Activated T-helper 1 cell treated with anti-CD3 and anti-CD28 coated beads, Interleukin-2, amount 50 U/mL, for 16 hours (primary cell): ENCODE measurements at places on chromosomes 6 and 20.

GRCh38 chr6:50826803-50827202, 8.1 kb downstream of the TFAP2B start:
- no peak for DNase-seq

DNA sequence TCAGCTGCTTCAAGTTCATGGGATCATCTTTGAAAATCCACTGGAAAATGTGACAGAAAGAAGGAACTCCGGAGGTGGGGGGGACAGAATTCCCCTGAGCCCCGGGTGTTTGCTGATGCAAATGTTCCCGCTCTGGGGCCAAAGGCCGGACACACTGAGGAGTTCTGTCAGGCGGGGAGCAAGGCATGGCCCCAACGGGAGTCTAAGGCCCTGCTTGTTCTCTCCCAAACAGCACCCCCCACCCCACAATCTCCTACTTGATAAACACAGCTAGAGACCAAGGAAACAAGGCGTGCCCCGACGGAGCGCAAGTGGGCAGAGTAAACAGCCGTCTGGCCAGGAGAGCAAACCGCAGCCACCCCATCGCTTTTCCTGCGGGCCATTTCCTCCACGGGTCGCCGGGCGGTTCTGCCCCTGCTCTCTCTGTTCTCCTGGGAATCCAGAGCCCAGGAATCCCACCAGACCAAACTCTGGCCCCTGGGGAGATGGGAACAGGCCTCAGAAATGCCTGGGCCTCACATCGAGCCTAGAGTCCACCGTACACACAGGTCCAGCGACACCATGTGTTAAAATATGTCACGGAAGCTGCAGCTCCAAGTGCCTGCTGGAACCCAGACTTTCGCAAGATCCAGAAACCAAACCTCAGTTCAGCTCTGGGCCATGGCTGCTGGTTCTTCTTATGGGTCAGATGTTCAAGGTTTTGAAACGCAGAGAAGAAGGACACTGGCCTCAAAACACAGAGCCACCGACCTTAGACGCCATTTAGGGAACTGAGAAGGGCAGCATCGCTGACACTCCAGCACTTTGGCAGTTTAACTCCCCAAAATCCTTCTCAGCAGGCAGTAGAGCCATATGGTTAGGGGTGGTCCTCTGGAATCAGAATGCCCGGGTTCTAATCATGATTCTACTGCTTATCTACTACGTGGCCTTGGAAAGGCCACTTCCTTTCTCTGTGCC, 104.2 kb downstream of the PREX1 start:
- DNase-seq = no peak

DNA sequence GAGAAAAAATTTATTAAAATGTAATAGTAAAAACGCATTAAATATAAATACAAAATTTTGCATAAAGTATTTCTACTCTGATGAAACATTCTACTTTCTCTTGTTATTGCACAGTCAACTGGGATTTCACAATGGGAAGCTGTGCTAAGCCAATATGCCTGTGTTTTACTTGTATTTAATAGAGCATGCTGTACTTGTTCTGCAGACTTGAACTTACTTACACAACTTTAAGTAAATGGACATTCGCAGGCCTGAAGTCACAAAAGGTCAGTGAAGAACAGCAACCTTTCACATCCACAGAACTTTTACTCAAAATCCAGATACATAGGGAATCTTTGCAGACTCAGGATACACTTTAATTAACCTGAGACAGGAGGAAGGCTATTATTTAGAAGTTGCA, 409.5 kb downstream of the BTBD3 start:
- DNase-seq = no peak

GRCh38 chr20:18091623-18092022, 33.9 kb upstream of the OVOL2 start:
- no peak for DNase-seq

GRCh38 chr20:5973971-5974370, 23.5 kb downstream of the MCM8 start:
- no peak for DNase-seq

GRCh38 chr6:26071135-26071534, 16.1 kb upstream of the HFE start:
- no peak for DNase-seq

GRCh38 chr6:104003803-104004516, 855.8 kb downstream of the HACE1 start:
- no peak for DNase-seq

DNA sequence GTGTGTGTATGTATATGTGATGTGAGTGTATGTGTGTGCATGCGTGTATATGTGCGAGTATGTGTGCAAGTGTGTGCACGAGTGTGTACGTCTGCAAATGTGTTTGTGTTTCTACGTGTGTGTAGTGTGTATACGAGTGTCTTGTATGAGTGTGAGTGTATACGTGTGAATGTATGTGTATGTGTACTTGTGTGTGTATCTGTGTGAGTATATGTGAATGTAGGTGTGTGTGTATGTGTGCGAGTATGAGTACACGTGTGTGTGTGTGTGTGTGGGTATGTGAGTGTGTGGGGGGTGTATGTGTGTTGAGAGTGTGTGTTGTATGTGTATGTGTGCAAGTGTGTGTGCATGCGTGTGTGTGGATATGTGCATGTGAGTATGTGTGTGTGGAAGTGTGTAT, 602.0 kb upstream of the CDH4 start:
- DNase-seq = no peak

DNA sequence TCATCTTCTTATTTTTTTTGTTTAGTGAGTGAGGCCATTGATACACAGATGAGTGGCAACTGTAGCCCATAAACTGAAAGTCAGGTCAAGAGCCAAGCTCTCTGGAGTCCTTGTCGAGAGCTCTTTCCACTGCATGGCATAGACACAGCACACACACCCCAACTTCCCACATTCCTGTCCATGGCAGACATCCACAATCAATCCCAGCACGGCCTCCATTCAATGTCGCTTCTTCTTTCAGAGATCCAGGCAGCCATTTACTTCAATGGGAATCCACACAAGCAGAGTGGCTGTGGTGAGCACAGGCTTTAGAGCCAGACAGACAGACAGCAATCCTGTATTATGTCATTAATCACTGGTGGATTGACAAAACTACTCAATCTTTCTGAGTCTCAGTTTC, 34.9 kb upstream of the ECI2 start:
- no peak for DNase-seq

GRCh38 chr6:1611572-1612298, 2.0 kb downstream of the FOXC1 start:
- no peak for DNase-seq

DNA sequence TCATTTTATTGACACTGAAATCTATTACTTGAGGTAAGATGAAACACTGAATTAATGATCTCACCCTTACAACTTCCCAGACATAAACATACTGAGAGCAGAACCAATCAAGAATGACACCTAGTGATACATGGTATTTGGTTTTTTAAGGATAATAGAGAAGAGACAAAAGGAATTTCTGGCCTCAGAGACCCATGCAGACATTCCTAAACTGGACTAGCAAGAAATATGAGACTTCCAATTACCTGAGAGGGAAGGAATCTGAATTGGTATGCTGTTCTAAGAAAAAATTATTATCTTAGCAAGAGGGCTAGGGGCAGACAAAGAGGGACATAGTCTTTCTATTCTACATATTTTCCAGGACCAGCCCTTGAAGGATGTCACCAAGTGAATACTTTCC, 141.1 kb downstream of the BMP5 start:
- DNase-seq = no peak
